ENCODE measurements at places on chromosomes 12 and 14. TPM values are rescaled to one million over a fixed set of nuclear protein-coding genes. Genes with fewer than 3 reads are reported as not detected.

The PIANP gene
- 2.2 TPM for total RNA-seq

The PHLDA1 gene
- total RNA-seq: 19.3 TPM

The AMHR2 gene
- 0.24 TPM for total RNA-seq

The TMEM30B gene
- total RNA-seq: 22.9 TPM

The OLR1 gene
- total RNA-seq: not detected

The ANKRD33 gene
- total RNA-seq: 1.7 TPM

DNA sequence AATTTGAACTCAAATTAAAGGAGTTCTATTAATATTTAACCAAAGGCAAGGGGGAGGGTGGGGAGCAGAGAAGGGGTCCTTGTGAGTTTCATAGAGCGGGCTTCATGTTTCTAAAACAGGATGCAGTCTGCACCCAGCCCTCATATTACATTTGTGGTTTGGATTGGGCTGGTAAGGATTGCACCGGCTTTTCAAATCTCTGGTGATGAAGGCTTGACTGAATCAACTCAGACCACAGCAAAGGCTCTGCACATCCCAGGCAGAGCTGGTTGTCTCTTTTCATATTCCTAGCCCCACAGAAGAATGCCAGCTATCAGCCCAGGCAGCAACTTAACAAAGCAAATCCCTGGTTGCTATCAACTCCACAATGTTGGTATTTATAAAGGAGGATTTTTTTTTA is 1221.4 kb downstream of the VRK1 start:
- no peak overlapping the region for H3K4me3 ChIP-seq
- peaks cover 5% of the 10 kb centered on the region for H3K4me1 ChIP-seq
- no peaks in the 10 kb centered on the region for H3K36me3 ChIP-seq
- H3K27ac ChIP-seq: no peak overlapping the region
- no peaks in the 10 kb centered on the region for H3K27me3 ChIP-seq

- H3K4me1 ChIP-seq: no peaks in the 10 kb centered on the region
- no peak for DNase-seq
- H3K4me3 ChIP-seq: no peak overlapping the region
- no peak overlapping the region for H3K27ac ChIP-seq
- H3K36me3 ChIP-seq: no peaks in the 10 kb centered on the region
Measured at GRCh38 chr12:93626160-93626559, 51.0 kb upstream of the CRADD start.

DNA sequence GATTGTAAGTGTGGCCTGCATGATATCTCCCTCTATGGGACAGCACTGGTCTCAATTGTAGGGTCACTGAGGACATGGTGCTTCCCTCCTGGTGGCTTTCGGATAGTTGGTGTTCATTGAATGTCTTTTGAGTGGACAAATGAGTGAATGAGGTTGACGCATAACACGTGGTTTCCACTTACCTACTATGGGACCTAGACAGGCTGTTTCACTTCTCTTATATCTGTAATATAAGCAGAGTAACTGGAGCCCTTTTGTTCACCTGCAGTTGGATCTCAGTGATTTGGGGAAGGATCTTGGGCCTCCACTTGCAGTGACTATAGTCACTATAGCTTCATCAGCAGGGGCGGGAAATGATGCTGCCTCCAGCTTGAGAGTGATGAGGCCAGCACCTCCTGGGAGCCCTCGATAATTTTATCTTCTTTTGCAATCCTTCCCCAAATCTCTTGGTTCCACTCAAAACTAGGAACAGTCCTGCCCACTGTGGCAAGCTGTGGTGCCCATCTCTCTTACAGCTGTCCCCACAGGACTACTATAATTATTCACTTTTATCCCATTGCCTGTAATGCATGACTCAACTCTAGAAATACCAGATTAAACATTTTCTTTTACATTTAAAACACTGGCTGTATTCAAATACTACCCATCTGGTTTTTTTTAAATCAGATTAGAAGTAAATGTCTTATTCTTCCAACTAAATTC is 242.9 kb downstream of the CHST11 start:
- peaks cover 17% of the 10 kb centered on the region for H3K4me1 ChIP-seq
- H3K4me3 ChIP-seq: no peak overlapping the region
- no peak overlapping the region for H3K27ac ChIP-seq
- H3K36me3 ChIP-seq: no peaks in the 10 kb centered on the region
- no peaks in the 10 kb centered on the region for H3K27me3 ChIP-seq

- no peak overlapping the region for H3K4me3 ChIP-seq
- H3K4me1 ChIP-seq: no peaks in the 10 kb centered on the region
- DNase-seq: no peak
- no peaks in the 10 kb centered on the region for H3K36me3 ChIP-seq
Measured at GRCh38 chr14:67391268-67391667, 20.7 kb downstream of the PLEK2 start.

DNA sequence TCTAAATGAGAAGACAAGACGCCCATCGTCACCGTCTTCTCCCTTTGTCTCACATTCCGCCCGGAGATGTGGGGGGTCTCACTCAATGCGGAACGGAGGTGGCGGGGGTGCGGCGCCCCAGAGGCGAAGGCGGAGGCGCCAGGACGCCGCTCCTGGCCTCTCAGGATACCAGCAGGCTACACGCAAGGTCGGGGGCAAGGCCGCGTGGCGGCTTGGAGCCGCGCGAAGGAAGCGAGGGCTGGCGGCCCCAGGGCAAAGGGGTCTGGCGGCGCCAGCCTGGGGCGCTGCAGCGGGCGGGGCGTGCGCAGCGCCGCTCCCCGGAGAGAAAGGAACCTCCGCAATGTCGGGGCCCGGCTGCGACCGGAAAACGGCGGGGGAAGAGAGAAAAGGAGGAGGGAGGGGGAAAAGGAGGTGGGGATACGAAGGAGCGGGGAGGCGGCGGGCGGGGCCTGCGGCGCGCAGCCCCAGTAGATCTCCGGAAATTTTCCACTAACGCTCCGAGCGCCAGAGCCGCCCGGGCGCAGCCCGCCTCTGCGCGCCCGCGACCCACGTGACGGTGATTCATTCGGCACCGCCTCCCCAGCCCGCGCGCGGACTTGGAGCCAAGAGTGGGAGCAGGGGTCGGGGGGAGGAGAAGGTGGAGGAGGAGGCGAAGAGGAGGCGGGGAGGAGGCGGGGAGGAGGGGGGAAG is 10.5 kb upstream of the SLC38A2 start:
- peak; percentile 95 for DNase-seq
- no peaks in the 10 kb centered on the region for H3K27me3 ChIP-seq
- peak overlapping the region; percentile 93 for H3K27ac ChIP-seq
- H3K36me3 ChIP-seq: no peaks in the 10 kb centered on the region
- peak overlapping the region; percentile 72 for H3K4me3 ChIP-seq
- H3K4me1 ChIP-seq: peaks cover 62% of the 10 kb centered on the region

DNA sequence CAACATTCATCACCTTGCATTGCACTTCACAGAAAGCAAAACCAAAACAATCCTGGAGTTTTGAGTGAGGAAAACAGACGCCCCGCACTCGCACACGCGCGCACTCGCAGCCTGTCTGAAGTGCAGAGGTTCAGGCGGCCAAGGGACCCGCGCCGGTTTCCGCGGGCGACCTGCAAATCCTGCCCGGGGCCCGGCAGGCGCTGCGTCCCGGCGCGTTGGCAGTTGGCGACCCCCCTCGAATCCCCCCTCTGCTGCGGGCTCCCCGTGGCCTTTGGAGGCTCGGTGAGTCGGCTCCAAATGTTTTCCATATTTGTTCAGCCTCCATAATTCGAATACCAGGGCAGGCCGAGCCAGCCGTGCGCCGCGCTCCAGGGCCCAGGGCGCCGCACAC is at the start of gene SSPN:
Gene SSPN (plus strand): TSS at position 324 of the 391 bp plus-strand sequence. CDS start 100 bp downstream, outside the sequence.
- peaks cover 15% of the 10 kb centered on the region for H3K4me1 ChIP-seq
- no peaks in the 10 kb centered on the region for H3K36me3 ChIP-seq
- H3K27ac ChIP-seq: no peak within 1 kb of the TSS
- peaks cover 56% of the 10 kb centered on the region for H3K27me3 ChIP-seq
- H3K4me3 ChIP-seq: peak within 1 kb of the TSS; percentile 66

- H3K27ac ChIP-seq: no peak overlapping the region
- no peak overlapping the region for H3K4me3 ChIP-seq
- H3K27me3 ChIP-seq: no peaks in the 10 kb centered on the region
- no peaks in the 10 kb centered on the region for H3K36me3 ChIP-seq
- H3K4me1 ChIP-seq: no peaks in the 10 kb centered on the region
Measured at GRCh38 chr14:104954746-104955395, 23.3 kb downstream of the AHNAK2 start.

DNA sequence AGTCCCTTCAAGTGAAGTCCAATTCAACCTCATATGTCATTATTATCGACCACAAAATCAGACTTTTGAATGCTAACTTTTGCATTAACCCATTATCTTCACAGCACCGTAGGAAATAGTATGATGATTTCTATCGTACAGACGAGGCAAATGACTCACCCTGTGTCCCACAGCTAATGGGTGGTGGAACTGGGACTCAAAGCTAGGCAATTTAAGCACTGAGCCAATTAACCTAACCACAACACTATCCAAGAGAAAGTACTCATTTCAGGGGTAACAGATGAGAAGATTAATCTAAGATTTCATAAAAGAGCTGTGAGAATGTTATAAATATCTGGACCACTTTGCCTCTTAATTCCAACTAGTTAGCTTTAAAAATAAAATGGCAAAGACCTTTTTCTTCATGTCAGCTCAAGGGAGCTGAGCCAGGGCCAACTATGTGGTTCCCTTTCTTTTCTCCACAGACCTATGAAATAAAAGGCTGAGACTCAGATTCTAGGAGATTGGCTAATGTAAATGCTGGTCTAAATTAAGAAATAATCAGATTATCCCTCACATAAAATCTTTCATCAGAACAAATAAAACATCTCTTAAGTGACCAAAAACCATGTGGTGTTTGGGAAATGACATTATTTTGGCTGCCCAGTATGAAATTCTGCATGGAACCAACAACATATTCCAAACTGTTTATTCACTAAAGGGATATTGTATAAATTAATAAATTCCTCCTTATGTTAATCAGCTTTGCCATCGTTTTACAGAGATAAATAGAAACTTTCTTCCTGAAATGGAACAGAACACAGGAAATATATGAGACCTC is 4.9 kb downstream of the PTGER2 start:
- no peak overlapping the region for H3K27ac ChIP-seq
- no peak for DNase-seq
- peaks cover 19% of the 10 kb centered on the region for H3K4me1 ChIP-seq
- H3K4me3 ChIP-seq: no peak overlapping the region
- H3K36me3 ChIP-seq: peaks cover 3% of the 10 kb centered on the region

GRCh38 chr14:31426663-31427062 is 6.3 kb upstream of the HEATR5A start:
- H3K27me3 ChIP-seq: no peaks in the 10 kb centered on the region
- no peaks in the 10 kb centered on the region for H3K4me1 ChIP-seq
- peak; percentile 13 for DNase-seq

GRCh38 chr12:45477526-45477925 is 252.0 kb upstream of the ARID2 start:
- no peaks in the 10 kb centered on the region for H3K36me3 ChIP-seq
- no peaks in the 10 kb centered on the region for H3K27me3 ChIP-seq
- no peak overlapping the region for H3K27ac ChIP-seq
- DNase-seq: no peak
- H3K4me1 ChIP-seq: no peaks in the 10 kb centered on the region
- no peak overlapping the region for H3K4me3 ChIP-seq

- no peak overlapping the region for H3K4me3 ChIP-seq
- H3K36me3 ChIP-seq: no peaks in the 10 kb centered on the region
- no peak overlapping the region for H3K27ac ChIP-seq
- no peak for DNase-seq
Measured at GRCh38 chr12:112998987-112999767, 20.9 kb downstream of the OAS2 start.

DNA sequence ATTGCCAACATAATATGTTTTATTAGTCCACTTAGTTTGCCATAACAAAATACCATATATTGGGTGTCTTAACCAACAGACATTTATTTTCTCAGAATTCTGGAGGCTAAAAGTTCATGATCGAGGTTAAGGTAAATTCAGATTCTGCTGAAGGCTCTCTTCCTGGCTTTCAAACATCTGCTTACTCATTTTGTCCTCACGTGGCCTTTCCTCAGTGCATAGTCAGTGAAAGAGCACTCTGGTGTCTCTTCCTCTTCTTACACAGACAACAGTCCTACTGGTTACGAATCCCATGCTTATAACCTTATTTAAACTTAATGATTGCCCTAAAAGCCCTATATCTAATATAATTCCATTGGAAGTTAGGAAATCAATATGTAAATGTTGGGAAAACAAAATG is 479.7 kb downstream of the FSCB start:
- H3K27ac ChIP-seq: no peak overlapping the region
- no peaks in the 10 kb centered on the region for H3K27me3 ChIP-seq
- no peak for DNase-seq
- no peaks in the 10 kb centered on the region for H3K4me1 ChIP-seq
- H3K4me3 ChIP-seq: no peak overlapping the region

DNA sequence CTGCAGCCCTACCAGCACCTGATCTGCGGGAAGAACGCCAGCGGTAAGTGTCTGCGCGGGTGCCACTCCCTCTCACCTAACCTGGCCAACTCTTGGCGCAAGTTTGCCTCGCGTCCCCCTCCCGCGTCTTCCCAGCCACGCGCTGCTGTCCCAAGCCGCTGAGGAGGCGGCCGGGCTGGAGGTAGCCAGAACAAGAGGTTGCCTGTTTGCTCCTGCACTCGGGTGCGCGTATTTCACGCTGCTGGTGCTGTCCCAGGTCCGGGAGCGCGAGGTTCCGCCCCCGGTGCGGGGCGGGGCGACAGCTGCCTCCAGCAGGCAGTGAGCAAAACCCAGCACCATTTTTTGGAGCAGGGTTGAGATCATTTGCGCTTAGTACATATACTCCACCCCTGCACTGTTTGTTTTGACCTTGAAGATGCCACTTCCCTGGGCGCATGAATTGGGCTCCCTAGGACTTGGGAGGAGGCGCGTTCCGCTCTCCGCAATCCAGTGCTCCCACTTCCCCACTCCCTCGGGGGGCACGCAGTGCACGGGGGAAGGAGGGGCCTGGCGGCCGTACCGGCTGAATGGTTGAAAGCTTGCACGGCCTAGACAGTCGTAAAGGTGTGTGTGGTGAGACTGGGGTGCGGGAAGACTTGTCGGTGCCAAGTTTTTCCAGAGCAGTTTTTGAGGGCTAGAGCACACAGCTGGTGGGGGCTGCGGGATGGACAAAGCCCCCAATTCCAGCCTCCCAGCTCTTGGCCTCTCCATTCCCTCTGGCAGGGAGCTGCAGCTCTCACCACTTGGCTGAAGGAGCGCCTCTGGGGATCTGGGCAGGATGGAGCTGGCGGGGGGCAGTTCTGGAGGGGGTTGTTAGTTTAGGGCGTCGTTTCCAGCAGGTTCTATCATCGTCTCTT is 226.9 kb upstream of the CRY1 start:
- peak; percentile 76 for DNase-seq
- peaks cover 66% of the 10 kb centered on the region for H3K27me3 ChIP-seq
- H3K4me3 ChIP-seq: peak overlapping the region; percentile 94
- no peaks in the 10 kb centered on the region for H3K36me3 ChIP-seq
